ENCODE measurements at places on chromosomes 5 and 9.

GRCh38 chr5:111127453-111128195 lies 35.5 kb downstream of the WDR36 start:
- DNase-seq, result no peak

DNA sequence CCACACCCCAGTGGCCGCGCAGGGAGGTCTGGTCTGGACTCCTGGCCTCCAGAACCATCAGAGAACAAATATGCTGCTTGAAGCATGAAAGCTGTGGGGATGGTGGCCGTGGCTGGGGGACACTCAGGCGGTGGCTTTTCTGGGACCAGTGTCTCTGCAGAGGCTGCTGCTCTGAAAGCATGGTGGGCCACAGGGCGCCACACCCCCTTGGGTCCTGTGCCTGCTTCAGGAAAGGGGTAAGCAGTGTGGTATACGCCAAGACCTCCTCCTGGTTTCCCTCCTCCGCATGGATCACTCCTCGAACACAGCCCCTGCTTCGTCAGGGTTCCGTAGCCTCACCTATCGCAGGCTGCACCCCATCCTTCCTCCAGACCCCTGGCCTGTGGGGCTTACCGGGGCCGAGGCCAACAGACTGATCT lies 19.7 kb upstream of the TERT start:
- DNase-seq, result no peak

GRCh38 chr9:12930906-12931305 lies 156.1 kb downstream of the LURAP1L start:
- peak; percentile 34 for DNase-seq

- DNase-seq, result no peak
These were observed 58.6 kb upstream of the CTXN3 start for GRCh38 chr5:127590156-127590722.

Data from fibroblast of mammary gland (primary cell).